ENCODE measurements at places on chromosomes 1 and 21. TPM values are rescaled to one million over a fixed set of nuclear protein-coding genes. Genes with fewer than 3 reads are reported as not detected.

- H3K27me3 ChIP-seq, result no peaks in the 10 kb centered on the region
- H3K36me3 ChIP-seq, result no peaks in the 10 kb centered on the region
- no peaks in the 10 kb centered on the region for H3K4me1 ChIP-seq
- no peak overlapping the region for H3K4me3 ChIP-seq
- H3K27ac ChIP-seq, result no peak overlapping the region
- no peak for DNase-seq
Observed at GRCh38 chr21:46168659-46169386, 13.4 kb upstream of the FTCD start.

The RNU1-4 gene
- total RNA-seq, result 874 TPM

- no peaks in the 10 kb centered on the region for H3K27me3 ChIP-seq
- DNase-seq, result no peak
- H3K4me3 ChIP-seq, result no peak overlapping the region
- H3K36me3 ChIP-seq, result peaks cover 1% of the 10 kb centered on the region
- H3K27ac ChIP-seq, result no peak overlapping the region
Observed at GRCh38 chr1:219278288-219278687, 104.6 kb downstream of the LYPLAL1 start.

DNA sequence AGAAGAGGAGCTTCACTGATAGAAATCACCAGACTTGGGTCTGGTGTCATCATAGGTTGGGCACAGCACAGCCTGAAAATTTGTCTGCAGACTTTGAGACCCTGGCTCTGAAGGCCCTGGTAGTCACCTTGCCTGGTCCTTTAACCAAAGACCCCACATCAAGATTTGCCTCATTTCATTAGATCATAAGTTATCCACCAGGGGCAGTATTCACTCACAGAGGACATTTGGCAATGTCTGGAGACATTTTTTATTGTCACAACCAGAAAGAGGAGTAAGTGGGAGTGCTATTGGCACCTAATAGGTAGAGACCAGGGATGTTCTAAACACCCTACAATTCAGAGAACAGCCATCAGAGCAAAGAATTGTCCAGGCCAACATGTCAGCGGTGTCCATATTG lies 22.1 kb upstream of the PAX7 start:
- H3K36me3 ChIP-seq, result no peaks in the 10 kb centered on the region
- no peak overlapping the region for H3K27ac ChIP-seq
- H3K27me3 ChIP-seq, result peaks cover 29% of the 10 kb centered on the region
- no peak overlapping the region for H3K4me3 ChIP-seq

DNA sequence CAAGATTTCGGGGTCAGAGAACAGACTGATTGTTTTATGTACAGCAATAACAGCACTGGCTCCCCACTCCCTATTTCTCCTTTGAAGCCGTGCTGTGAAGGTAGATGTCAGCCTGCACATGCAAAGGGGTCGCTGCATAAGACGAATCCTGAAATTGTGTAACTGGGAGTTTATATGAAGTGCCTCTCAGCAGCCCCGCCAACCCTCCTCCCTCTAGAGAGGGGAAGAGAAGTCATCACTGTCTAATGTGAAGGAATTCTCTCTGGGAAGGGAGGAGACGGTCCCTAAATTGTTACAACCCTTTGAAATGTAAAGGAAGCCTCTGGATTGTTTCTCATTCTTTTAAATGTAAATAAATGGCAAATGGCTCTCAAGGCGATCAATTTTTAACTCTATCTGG lies 545.3 kb downstream of the PLA2G4A start:
- no peaks in the 10 kb centered on the region for H3K4me1 ChIP-seq
- no peaks in the 10 kb centered on the region for H3K27me3 ChIP-seq
- no peak overlapping the region for H3K4me3 ChIP-seq
- DNase-seq, result no peak
- no peak overlapping the region for H3K27ac ChIP-seq
